ENCODE measurements at places on chromosomes 5 and 9.
A peak's percentile ranks its signal among the peaks of the same experiment; 100 is the strongest.

GRCh38 chr9:35923927-35924763 lies 14.9 kb downstream of the SPAAR start:
- no peak for DNase-seq

DNA sequence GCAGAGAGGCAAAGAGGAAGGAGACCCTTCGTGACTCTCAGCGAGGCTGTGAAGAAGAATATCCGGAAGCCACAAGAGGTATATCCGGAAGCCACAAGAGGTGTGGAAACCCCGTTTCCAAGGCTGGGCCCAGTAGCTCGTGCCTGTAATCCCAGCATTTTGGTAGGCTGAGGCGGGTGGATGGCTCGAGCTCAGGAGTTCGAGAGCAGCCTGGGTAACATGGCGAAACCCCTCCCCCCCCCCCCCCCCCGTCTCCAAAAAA lies 612 bp upstream of the BBLN start:
- DNase-seq, result peak; percentile 50

- DNase-seq, result no peak
Observed at GRCh38 chr5:57642698-57643097, 160.1 kb upstream of the ACTBL2 start.

DNA sequence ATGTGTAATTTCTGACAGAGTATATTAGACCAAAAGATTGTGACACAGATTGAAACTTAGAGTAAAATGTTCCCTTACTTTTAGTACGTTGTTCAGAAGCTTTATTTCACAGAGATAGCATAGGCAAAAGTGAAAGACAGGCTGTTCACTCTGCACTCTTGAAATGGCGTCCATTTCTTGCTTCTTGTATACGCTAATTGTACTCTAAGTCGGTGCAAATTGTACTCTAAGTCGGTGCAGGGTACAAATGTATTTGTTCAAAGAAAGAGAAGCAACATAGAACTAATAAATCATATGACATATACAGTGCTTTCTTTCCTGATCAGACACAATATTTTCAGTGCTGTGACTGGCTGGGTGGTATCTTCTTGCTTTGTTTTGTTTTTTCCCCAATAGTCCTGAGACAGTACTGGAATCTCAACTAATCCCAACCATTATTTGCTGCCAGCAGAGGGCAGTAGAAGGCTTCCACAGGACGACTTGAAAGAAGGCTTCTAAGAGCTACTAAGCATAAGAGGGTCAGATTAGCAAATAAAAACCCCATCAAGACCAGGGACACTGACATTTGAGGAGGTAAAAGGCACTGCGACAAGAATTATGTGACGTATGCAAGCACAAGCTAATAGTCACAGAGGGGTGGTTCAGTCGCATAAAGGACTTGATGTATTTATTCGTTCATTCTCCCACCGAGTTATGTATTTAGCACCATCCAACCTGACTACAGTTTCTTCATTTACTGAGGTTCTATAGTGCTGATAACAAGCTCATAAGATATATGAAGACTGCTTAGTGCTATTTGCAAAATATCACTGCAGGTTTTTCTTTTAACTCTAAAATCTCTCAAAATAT lies 831.8 kb downstream of the TAF11L14 start:
- DNase-seq, result no peak

DNA sequence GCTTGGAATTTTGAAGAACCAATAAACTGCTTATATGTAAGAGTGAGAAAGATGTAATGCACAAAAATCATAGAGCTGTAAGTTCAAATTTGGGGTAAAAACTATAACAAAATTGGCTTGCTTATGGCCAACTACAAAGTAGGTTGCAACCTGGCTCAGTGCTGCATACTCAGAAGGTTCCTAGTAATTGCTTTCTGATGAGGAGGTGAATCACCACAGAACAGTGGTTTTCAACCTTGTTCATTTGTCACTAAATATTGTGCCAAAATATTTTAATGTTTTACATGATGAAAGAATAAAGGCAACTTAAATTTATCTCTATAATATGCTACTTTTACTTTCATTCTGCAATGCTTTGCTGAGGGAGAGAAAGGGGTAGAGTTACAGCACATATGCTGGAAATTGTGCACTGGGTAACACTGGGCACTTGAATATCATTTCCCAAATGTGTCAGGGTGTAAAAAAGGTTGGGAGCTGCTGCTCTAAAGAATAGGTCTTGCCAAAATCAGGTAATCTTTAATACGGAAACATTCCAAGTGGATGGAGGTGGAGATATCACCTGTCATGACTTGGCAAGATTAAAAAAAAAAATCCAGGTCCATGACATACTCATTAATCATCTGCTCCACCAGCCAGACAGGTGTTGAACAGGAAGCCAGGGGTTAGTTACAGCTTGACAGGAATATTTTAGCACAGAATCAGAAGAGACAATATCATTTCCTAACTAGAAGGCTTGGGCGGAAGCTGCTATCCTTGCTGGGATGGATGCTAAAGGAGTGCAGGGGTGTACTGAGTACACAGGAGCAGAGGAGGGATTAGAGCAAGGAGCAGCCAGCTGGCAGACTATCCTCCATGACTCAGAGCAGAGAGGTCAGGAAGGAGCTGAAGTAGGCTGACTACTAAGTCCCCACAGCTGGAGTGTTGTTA lies 34.6 kb upstream of the CCL21 start:
- DNase-seq, result no peak

DNA sequence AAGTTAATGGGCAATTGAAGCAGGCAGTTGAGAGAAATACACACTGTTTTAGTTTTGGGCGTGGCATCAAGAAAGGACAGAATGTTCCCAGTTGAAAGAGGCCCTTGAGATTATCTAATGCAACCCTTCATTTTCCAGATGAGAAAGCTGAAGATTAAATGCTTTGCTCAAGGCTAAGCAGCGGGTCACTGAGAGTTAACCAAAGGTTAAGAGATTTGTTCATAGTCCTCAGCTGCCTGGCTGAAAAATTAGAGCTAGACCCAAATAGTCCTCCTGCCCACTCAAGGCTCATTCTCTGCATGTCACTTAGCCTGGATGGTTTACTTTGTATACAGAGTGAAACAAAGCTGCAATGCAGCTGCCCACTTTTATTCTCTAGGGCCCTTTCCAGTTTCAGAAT lies 46.7 kb upstream of the MAMDC2 start:
- no peak for DNase-seq

- DNase-seq, result no peak
Observed at GRCh38 chr5:160133071-160133917, 14.0 kb upstream of the PWWP2A start.

DNA sequence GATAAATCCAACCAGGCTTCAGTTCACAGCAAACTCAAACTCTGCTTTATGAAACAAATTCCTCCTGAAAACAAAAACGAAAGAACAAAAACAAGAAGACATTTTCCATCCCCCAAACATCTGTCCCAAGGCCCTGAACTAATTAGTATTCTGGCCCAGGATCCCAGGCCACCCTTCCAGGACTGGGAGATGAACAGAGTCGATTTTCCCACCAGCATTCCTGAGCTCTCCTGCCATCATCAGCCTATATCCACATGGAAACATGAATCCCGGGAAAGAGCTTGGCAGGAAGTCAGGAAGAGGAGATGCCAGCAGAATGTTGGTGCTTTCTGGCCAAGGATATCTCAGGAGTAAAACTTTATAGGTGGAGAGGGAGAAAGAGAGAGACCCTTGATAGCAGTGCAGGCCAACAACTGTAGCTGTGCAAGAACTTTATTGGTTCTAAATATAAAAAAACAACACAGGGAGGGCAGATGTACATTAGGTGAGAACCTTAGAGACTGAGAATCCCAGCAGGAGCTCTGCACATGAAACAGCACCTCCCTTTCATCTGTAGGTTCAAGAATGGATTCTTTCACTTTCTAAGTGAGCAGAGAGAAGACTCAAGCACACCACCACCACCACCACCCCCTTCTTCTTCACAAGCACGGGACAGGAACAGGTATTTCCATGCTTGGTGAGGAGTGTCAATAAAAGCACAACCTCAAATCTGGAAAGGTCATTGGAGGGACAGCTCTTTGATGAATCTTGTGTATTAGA lies 190.7 kb upstream of the TAS2R1 start:
- no peak for DNase-seq

- DNase-seq, result peak; percentile 48
Observed at GRCh38 chr5:181160152-181160754, 12.9 kb downstream of the OR2V2 start.

DNA sequence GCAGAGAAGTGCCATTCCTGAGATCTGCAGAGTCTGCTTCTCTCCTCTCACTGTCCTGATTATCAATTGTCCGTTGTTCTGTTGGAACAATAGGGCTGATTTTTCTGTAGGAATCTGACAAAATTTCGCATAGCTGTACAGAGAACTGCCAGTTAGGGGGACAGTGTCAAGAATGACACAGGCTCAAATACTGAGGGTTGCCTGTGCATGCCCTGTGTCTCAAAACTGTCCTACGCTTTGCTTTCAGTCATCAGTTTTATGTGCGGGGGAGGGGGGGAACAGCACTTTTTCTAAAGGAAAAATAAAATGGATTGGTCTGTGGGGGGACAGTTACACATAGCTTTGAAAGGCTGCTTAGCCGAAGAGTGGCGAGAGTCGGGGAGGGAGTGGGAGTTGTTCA lies 248.6 kb downstream of the PDZD2 start:
- no peak for DNase-seq

GRCh38 chr5:178413988-178414387 lies 176.2 kb downstream of the COL23A1 start:
- no peak for DNase-seq

- DNase-seq, result no peak
Observed at GRCh38 chr5:147921136-147921535, 14.8 kb upstream of the C5orf46 start.

GRCh38 chr5:179244044-179244443 lies 101.2 kb downstream of the ADAMTS2 start:
- no peak for DNase-seq

- DNase-seq, result no peak
Observed at GRCh38 chr5:115543365-115544042, 1.1 kb downstream of the FEM1C start.

DNA sequence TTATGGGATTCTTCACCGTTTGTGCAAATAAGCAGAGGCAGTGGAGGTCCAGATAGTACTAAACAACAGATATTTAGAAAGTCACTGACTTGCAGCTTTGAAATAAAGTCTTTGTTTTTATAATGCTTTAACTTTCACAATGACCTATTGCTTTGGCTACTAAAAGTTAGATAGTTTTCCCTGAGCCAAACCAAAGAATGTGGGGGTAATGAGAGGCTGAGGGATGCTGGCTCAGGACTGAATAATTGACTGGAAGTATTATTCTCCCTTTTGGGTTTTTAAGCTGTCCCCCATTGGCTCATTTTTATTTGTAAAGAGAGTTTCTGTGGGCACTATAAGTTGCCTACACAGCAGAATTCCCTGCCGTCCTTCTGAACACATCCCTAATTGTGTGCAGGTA lies 99.2 kb upstream of the ACTBL2 start:
- no peak for DNase-seq

DNA sequence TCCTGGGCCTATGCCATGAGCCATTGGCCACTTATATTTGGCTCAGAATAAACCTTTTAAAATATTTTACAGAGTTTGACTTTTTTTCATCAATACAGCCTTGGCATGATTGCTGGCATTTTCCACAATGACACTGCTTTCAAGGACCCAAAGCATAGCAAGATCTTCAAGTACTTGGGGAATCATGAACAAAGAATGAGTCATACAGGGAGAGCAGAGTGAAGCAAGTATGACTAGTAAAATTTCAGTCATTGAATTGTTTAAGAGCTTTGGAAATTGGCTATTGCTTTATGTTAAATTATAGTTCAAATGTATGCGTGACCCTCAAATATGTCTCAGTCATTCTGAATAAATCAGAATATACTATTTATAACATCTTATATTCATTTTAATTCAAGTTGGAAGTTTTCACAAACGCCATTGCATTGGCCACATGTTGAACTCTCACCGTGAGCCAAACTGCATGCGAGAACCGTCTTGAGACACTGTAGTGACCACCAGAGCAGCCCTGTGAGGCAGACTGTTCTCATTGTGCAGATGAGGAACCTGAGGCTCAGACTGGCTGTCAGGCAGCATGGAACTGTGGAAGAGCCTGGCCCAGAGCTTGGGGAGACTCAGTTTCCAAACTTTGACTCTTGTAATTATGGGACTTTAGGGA lies 52.9 kb downstream of the GDNF start:
- no peak for DNase-seq

DNA sequence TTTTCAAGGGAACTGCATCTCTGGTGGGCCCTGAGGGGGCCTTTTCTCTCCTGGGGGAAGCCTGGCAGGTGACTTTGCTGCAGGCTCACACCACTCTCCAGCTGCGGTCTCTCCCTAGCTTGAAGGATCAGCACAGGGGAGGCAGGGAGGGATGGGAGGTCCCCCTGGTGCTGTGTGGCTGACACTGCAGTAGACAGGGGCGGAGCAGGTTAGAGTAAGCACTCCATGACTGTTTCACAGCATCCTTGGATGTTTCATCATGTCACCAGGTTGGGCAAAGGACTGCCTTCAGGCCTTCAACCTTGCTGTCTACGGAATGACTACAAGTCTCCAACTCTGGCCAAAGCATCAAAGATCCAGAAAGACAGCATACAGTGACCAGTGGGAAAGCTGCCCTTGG lies 470.7 kb downstream of the CDK5RAP2 start:
- DNase-seq, result no peak

GRCh38 chr5:142248853-142249462 lies 75.9 kb downstream of the SPRY4 start:
- DNase-seq, result no peak

Data from activated effector memory CD4-positive, alpha-beta T cell treated with Interleukin-2 at 50 U/mL for 16 hours (primary cell).